Activated gamma-delta T cell treated with anti-CD3 and anti-CD28 coated beads, Interleukin-2, amount 50 U/mL, for 16 hours (primary cell): ENCODE measurements at places on chromosomes 2 and 18.

- DNase-seq: no peak
Measured at GRCh38 chr2:31236433-31237205, 2.7 kb downstream of the EHD3 start.

GRCh38 chr2:207288628-207289027 is 122.9 kb upstream of the KLF7 start:
- DNase-seq: no peak

GRCh38 chr2:186486651-186487647 is 889 bp downstream of the ZC3H15 start:
- DNase-seq: no peak

DNA sequence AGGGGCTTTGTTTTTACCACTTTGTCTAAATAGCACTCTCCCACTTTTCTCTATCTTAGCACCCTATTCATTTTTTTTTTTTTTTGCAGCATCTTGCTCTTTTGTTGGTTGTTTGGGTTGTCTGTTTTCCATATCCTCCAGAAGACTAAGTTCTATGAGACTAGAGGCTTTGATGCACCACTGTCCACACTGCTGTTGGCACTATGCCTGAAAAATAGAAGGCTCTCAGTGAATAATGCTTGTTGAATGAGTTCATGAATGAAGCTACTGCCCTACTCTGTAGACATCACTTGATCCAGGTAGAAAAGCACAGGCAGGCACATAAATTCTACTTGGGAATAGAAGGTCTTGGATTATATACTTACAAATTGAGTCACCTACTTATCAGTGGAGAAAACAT is 7.3 kb downstream of the IL1A start:
- no peak for DNase-seq

DNA sequence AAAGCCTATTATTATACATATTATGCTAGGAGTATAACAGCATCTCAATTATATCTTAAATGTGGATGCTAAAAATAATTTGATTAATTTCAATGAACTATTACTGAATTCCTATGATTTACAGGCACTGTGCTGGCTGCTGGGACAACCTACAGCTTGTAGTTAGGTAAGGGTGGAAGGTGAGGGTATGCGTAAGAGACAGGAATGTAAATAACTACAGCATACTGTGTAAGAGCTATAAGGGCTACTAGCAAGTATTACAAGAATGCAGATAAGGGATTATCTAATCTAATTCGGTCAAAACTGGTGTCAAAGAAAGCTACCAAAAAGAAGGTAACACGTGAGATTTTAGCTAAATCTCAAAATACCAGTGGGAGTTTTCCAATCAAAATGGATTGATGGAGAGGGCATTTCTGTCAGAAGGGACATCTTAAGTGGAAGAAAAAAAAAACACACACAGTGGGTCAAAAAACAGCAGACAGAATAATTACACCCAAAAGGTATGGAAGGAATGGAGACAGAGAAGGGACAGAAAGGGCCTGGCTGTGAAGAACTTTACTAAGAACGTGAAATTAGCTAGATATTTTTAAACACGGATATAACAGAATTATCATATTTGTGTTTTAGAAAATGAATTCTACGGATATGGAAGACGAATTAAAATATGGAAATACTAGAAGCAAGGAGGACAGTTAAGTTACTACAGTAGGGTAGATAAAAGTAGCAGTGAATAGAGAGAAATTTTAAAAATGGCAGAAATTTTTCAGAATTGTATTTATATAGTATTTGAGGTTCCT is 47.1 kb downstream of the STRN start:
- DNase-seq: no peak

DNA sequence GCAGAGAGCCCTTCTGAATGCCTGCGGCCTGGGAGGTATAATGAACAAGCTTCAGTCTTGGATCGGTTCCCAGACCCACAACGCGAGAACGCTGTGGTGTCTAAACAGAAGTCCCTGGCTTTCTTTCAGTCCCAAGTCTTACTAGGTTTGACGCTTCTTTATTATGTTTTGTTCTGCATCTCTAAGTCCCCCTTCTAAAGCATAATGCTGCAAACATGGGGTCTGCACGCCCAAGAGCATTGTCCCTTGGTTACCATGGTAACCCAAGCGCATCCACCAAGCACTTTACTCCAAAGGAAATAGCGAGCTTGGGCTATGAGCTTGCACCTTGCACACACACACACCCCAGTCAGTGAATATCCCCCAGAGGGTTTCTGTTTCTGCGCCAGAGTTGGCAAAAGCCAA is 193.7 kb downstream of the INO80D start:
- DNase-seq: no peak

DNA sequence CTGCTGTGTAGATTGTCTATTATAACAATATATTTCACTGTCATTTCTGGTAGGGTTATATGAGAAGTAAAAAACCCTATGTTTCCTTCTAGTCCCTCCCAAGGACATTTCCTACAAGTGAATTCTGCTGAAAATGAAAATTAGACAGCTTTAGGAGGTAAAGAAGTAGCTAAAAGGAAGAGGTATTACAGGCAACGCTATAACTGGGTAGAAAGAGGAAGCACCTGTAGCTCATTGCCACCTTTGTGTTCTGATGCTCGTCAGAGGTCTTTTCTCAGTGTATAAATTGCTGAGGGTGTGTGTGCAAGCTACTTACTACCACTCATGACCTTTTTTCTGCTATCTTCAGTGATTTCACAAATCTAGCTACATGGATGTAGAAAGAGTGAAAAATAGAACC is 1.4 kb downstream of the DNAJC10 start:
- no peak for DNase-seq

DNA sequence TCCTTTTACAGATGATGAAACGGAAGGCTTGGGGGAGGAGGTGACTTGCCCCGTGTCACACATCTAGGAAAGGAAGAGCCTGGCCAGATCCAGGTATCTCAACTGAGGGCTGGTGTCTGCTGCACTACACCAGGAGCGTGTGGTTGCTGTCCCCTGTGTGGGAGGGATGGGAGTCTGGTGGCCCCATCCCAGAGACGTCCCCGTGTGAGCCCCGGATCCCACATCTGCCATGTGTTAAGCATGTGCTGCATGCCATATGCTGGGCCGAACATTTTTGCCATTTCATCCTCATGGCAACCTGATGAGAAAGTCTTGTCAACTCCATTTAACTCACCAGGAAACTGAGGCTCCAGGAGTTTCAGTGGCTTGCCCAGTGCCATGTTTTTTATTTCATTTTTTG is 4.2 kb downstream of the GAREM2 start:
- no peak for DNase-seq
